KG1 (cell line): ENCODE measurements at places on chromosomes 4 and X.

- no peak for DNase-seq
These were observed 1976.7 kb upstream of the ADGRL3 start for GRCh38 chr4:59223292-59223941.

GRCh38 chrX:151970027-151970426 is 4.4 kb downstream of the GABRE start:
- DNase-seq: no peak

DNA sequence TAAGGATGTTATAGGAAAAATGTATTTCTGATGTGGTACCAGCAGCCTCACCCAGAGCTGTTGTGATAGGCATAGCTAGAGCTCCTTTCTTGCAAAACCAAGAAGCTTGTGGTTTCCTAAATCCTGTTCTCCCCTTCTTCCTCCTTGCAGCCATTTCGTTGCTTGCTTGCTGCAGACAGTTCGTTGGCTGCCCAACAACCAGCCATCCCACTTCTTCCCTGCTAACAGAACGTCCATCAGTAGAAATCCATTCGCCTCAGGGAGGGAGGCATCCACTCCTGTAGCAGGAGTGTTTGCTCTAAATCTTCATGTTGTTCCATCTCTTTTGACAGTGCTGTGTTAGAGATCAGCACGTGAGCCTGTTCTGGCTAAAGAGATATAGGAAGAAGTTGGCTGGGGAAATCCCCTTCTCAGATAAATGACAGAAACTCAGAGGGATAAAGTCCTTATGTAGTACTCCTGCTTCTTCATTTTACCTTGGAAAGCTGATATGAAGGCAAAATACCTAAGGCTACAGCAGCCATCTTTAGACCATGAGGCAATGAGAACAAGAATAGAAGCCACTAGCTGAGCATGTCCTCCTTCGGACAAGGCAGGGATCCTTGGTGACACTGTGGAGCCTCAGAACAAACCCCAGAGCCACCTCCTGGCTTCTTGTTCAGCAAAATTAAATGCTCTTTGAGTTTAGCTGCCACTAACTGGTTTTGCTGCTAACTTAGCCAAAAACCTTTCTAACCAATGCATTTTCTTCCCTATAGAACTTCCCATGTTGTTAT is 68.4 kb upstream of the RELL1 start:
- DNase-seq: no peak

DNA sequence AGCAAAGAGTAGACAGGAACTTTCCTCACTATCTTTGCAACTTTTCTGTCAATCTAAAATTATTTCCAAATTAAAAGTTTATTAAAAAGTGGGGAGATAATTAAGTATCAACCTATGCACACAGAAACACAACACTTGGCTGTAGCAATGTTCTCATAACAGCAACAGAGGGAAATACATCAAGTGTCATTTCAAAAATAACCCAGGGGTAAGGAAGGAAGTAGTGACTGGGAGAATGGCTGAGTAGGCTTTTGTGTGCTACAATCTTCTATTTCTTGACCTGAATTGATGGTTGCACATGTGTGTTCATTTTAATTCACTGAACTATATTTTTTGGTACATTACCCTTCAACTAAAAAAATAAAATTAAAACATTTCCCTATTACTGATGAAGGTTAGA is 67.5 kb downstream of the ABCG2 start:
- DNase-seq: no peak

DNA sequence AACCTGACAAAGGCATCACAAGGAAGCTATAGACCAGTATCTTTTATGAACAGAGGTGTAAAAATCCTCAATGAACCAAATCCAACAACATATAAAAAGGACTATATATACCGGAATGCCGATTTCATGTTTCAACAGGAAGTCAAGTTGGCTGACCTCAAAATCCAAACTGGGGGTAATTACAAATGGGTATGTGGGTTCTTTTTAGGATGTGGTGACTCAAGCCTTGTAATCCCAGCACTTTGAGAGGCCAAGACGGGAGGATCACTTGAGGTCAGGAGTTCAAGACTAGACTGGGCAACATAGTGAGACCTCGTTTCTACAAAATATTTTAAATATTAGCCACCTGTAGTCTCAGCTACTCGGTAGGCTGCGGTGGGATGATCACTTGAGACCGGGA is 10.4 kb downstream of the PRSS48 start:
- no peak for DNase-seq

- DNase-seq: no peak
These were observed 39.6 kb upstream of the DIPK2B start for GRCh38 chrX:45240301-45240700.

GRCh38 chr4:161002386-161002785 is 1161.4 kb downstream of the FSTL5 start:
- DNase-seq: no peak

- DNase-seq: no peak
These were observed 96.3 kb downstream of the TBL1X start for GRCh38 chrX:9561199-9561598.

DNA sequence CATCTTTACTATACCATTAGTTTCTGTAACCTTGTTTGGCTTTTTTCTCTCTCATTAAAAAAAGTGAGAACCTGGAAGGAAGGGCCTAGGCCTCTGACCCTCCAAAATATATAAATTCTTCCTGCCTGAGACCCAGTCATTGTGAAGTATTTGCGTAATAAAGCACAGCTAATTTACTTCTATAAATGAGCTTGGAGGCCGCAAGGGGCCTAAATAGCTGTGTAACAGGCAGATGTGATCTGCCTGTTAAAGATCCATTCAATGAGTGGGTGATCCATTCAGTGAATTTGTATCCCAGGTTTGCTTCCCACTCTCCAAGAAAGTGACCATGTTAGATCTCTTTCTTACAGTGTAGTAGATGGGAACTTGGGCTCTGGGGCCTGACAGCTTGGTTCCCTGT is 595 bp upstream of the PYURF start:
- no peak for DNase-seq

- no peak for DNase-seq
These were observed at the start of gene PNMA6E for GRCh38 chrX:153401133-153401764. Gene PNMA6E (minus strand): TSS chrX:153401350. CDS start chrX:153398849, 2,501 bp downstream.

- DNase-seq: no peak
These were observed 325.2 kb downstream of the CAMK2D start for GRCh38 chr4:113436360-113436759.

DNA sequence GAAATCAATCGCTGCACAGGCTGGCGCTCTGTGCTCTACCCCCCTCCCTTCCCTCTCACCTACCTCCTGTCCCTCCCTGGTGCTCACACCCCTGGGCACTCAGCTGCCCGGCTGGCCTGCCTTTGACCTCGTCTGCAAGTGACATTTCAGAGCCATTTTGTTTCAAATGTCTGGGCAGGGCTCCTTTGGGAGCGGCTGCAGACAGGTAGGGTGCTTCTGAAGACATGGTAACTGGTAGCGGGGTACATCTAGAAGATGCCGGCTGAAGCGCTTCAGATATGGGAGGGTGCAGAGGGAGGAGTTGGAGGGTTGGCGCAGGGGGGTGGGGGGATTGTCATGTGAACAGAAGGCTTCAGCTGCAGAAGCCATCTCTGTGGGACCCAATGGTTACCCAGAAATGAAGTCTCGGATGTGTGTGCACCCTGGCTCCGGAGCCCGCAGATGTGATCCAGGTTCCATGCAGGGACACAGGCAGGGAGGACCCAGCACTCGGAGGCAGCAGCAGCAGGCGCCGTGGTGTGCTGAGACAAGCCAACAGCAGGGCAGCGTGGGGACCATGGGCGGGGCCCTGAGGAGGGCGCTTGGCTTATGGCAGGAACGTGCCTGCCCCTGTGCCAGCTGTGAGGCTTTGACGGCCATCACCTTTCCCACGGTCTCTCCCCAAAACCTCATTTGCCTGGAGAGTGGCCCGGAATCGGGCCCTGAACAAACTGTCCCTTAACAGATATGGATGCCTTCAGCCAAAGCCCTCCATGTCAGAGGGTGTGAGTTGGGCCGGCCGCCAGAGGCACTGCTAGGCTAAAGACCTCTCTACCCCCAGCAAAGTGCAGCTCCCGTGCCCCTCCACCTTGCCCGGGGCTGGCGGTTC is 7.6 kb upstream of the DUSP9 start:
- DNase-seq: no peak

- no peak for DNase-seq
These were observed 28.1 kb downstream of the DCAF8L1 start for GRCh38 chrX:27953171-27953570.

GRCh38 chrX:122134291-122134690 is 1049.8 kb upstream of the GRIA3 start:
- DNase-seq: no peak

DNA sequence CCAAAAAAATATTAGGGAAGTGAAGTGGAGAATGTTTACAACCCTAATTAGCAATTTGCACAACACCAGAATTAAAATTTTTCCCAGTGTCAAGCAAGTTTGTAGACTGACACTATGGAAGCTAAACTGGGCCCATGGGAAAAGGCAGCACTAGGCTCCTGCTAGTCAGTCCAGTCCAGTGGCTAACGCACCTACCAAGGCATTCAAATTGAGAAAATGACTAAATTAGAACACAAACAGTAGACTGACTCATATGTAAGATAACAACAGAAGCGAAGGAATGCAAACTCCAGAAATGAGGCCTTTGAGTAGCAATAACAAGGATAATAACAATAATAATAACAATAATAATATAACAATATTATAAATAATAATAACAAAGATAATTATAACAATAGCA is 90.7 kb downstream of the GRIA3 start:
- DNase-seq: no peak

GRCh38 chr4:24190761-24191695 is 301.2 kb upstream of the PPARGC1A start:
- DNase-seq: no peak

DNA sequence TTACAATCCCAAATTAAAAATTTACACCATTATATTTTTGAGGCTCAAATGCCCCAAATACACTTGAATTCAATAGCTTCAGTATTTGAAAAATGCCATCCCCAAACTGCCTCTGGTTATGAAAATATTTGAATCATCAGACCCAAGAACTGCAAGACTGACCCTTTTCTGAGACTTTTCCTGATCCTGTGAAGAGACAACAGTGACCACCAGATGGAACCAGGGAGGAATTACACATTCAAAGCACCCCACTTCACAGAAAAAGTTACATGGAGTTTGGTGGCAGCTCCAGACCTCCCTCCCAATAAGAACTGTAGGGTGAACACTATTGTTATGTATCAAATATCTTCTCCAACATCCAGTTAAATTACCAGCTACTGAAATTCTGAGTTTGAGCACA is 44.0 kb upstream of the SCD5 start:
- no peak for DNase-seq

DNA sequence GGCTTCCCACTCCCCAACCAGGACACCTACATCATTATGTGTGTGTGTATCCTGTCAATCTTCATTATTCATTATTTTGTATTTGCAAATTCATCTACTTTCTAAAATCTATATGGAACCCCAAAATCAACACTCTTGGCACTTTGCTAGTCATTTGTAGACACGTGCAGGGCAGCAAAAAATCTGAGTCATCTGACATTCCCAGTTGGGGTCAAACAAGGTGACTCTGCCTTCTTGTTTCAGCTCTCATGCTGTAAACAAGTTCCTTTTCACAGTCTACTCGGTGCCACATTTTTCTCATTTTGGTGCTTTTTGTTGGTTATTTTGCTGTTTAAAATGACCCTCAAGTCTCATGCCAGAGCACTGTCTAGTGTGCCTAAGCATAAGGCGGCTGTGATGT is 5.9 kb downstream of the MRFAP1L1 start:
- no peak for DNase-seq

GRCh38 chr4:94762326-94762725 is 4.6 kb downstream of the BMPR1B start:
- no peak for DNase-seq

- DNase-seq: no peak
These were observed 303.3 kb downstream of the FRMPD4 start for GRCh38 chrX:12441381-12442128.

DNA sequence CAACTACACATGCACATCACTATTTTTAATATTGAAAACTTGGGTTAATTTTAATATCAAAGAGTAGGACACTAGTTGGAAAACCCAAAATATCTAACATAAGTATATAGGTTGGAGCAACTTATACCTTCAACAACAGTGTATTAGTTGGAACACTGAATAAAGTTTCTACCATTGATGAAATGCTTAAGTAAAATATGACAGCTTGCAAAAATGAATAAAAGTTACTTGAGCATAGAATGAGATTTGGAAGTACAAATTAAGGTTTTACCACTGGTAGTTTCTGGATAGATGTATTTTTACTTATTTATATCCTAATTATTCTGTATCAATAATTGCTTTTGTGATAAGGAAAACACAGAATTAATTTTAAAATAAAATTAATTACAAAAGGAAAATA is 1079.6 kb downstream of the ADGRL3 start:
- DNase-seq: no peak

DNA sequence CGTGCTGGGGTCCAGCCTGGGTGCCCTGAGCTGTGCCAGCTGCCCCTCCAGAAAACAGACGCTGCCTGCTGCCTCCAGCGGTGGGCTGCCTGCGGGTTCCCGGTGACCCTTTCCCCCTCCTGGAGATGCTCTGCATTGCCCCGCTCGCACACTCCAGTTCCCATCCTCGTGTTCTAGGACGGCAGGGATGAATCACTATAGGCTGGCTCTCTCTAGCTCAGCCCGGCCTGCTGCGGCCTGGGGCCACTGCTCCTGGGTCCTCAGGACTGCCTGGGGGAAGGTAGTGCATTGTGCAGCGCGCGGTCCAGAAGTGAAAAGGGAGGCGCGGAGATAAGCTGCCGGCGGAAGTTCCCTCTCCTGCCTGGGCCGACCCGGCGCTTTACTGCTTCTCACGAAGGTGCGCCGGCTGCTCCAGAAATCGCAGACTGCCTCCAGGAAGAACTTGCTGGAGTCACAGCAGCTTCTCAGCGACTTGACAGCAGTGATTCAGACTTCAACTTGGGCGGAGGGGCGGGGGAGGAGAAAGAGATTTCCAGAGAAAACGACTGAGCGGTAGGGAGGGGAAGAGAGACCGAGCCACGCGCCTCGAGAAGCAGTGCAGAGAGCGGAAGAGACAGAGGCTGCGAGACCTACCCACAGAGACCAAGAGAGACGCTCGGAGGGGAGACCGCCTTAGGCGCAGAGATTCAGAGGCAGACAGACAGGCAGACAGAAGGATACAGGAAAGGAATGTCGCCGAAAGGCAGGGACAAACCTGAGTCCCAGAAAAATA is 6.7 kb upstream of the MSX1 start:
- DNase-seq: no peak

GRCh38 chr4:94698187-94698586 is 59.6 kb upstream of the BMPR1B start:
- no peak for DNase-seq
